Right cardiac atrium (tissue), 5 donors: ENCODE measurements at places on chromosomes 5 and 9.

DNA sequence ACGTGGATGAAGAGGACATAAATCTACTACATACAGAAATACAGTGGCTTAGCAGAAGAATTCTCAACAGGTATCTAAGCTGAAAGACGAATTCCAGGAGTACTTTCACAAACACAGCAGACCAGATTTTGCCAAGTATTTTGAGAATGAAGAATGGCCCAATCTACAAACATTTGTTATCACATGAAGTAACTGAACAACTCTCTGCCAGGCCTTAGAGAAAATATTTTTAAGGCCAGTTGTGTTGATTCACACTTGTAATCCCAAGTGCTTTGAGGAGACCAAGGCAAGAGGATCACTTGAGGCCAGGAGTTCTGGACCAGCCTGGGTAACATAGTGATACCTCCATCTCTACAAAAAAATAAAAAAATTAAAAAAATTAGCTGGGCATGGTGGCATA, 14.3 kb downstream of the AGTPBP1 start:
- no peak for DNase-seq

- DNase-seq = no peak
Measured at GRCh38 chr9:108534741-108535140, 321.0 kb downstream of the ACTL7B start.

GRCh38 chr5:91329283-91329682, 53.8 kb downstream of the ARRDC3 start:
- DNase-seq = no peak

- no peak for DNase-seq
Measured at GRCh38 chr5:111942661-111943401, 185.8 kb upstream of the NREP start.

DNA sequence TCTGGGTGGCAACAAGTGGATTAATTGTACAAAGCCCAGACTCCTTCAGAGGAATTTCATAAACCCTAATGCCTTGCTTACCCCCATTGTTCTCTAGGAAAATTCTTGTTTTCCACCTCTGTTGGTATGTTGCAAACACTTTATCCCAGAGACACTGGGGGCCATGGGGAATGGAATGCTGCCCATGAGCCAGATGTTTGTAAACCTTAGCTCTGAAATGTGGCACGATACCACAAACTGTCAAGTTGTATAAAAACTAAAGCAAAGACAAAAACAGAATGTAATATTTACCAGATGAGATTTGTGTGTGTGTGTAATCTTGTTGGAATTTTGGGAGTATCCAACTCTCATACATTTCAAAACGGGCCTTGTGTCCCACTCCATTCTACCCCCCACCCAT, 465.0 kb downstream of the EBF1 start:
- DNase-seq = no peak

DNA sequence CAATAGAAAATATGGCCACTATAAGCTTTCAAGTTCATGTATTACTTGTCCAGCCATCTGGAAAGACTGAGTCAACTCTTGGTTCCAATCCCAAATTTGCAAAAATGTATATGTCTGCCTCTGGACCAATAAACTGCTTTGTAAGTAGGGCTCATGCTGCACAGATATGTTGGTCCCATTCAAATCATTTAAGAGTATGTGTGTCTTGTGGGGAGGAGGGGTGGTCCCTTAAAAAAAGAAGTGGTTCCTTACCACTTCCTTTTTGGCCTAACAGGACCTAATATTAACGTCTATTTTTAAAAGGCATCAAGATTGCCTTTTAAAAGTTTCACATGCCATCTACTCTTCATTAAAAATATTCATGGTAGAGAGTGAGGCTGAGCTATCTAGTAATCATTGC, 214.9 kb downstream of the KCTD16 start:
- no peak for DNase-seq

- no peak for DNase-seq
Measured at GRCh38 chr9:132784286-132784830, 93.7 kb downstream of the AK8 start.

- no peak for DNase-seq
Measured at GRCh38 chr5:98428806-98429205, 344.7 kb upstream of the RGMB start.

DNA sequence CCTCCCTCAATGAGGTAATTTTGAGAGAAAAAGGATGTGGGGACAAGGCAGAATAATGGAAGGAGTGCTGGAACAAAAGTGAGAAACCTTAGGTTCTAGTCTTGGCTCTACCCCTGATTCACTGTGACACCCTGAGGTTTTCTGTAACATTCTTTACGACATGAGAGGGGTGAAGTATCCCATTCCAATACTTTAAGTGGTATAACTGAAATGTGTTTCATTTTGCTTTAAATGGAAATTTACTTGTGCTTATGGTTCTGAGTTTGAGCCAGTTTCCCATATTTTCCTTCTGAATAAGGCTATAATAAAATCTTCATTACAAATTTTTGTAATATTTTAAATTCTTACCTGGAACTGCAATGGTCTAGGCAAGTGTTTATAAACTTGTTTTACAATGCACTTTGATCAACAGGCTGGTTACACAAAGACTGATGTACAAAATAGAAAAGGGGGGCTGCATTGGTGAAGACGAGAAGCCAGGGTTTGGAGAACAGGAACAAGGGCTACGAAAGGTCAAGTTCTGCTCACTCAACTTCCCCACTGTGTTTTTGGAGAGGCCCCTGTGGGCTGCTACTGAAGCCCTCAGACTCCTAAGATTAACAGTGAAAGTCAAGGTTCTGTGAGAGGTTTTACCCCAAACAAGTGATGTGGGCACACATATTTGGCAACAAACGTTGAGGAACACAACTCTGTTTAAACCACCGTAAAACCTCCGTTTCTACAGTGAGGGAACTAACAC, 171.9 kb upstream of the ELL2 start:
- no peak for DNase-seq

DNA sequence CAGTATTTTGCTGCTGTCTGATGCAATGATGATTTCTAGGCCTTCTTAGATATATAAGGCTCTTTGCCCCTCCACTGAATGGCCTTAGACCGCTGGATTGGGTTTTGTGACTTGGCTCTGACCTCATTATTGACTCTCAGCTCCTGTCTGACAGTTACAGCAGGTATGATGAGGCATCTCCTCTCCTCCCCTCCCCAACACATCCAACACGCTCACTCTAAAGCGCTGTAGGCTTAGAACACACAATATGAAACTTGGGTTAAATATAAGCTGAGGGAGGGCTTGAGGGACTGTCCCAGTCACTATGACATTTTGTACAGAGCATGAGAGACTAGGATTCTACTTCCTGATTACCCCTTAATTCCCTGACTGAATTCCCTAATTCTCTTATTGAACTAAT, 18.8 kb upstream of the CER1 start:
- no peak for DNase-seq

GRCh38 chr5:6261256-6261655, 117.1 kb downstream of the MED10 start:
- no peak for DNase-seq
